ENCODE measurements at places on chromosomes 4 and X.

GRCh38 chrX:19293606-19294325, 50.0 kb upstream of the PDHA1 start:
- no peak for DNase-seq

DNA sequence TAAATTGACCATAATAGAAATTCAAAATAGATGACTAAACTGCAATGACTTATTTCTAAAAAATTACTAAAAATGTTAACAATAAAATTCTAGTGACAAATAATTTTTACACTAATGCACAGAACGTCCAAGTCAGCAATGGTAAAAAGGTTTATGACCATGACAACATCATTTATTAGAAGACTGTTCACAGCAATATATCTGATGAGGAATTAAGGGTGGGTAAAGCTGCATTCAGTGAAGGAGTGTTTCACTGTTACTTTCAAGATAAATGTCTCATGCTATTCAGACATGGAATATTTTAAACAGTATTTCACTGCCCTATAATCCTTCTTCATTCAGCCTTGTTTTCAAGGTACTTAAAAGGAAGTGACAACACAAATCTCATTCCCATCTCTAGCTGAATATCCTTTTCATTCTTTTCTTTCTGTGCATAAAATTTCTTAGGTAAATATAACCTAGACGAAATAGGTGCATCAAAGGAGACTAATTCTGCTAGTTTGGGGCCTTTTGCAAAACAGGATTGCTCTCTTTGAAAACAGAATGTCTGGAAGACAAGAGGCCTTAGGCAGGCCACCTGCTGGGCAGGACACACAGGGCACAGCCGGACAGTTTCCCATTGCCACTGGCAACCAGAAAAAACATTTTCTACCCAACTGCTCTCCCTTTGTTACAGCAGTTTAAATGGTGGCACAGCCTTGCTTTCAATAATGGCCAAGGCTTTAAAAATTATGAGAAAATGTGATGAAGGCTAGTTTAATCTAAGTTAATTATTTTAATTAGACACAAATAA, 600.3 kb downstream of the SPRY1 start:
- no peak for DNase-seq

GRCh38 chr4:169047956-169048355, 37.9 kb upstream of the CBR4 start:
- DNase-seq: no peak

- no peak for DNase-seq
Measured at GRCh38 chrX:74788545-74789086, 136.6 kb downstream of the NEXMIF start.

- DNase-seq: no peak
Measured at GRCh38 chrX:73876911-73877310, 313.9 kb downstream of the CHIC1 start.

- DNase-seq: no peak
Measured at GRCh38 chrX:86696951-86697350, 548.7 kb downstream of the DACH2 start.

GRCh38 chr4:122674371-122674770, 53.5 kb upstream of the IL21 start:
- no peak for DNase-seq

- DNase-seq: no peak
Measured at GRCh38 chr4:138209094-138209493, 33.1 kb downstream of the SLC7A11 start.

DNA sequence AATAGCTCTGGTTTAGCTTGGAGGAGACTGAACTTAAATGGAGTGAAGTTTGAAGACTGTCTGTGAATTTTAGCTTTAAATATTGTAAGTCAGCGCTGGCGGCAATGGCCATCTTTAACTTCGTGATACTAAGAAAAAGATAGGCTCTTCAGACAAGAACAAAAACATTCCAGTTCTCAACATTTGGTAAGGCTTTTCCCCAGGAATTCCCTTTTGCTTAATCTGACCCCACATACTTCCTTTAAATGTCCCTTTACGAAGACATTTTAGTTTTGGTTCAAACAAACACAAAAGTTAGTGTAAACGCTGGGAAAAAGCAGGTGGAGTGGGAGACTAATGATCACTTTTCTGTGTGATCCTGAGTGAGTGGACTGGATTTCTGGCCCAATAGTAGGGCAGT, 106.2 kb downstream of the MAML3 start:
- DNase-seq: no peak

GRCh38 chr4:114349543-114350175, 248.9 kb upstream of the UGT8 start:
- DNase-seq: no peak

DNA sequence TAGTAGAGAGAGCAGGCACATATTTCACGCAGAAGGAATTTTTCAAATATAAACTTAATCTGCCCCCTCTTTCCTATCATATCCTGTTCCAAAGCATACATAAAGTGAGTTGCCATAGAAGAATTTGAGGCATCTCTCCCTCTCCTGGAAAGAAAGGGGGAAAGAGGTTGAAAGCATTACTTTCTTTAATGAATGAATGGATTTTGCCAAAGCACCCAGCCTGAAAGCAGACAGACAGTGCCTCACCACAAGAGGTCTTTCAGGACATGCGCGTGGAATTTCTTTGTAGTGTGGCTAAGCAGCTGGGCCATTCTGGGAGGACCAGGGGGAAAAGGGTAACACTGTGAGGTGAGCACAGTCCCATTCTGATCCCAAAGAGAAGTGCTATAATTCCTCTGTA, 651.4 kb downstream of the IQCM start:
- no peak for DNase-seq

DNA sequence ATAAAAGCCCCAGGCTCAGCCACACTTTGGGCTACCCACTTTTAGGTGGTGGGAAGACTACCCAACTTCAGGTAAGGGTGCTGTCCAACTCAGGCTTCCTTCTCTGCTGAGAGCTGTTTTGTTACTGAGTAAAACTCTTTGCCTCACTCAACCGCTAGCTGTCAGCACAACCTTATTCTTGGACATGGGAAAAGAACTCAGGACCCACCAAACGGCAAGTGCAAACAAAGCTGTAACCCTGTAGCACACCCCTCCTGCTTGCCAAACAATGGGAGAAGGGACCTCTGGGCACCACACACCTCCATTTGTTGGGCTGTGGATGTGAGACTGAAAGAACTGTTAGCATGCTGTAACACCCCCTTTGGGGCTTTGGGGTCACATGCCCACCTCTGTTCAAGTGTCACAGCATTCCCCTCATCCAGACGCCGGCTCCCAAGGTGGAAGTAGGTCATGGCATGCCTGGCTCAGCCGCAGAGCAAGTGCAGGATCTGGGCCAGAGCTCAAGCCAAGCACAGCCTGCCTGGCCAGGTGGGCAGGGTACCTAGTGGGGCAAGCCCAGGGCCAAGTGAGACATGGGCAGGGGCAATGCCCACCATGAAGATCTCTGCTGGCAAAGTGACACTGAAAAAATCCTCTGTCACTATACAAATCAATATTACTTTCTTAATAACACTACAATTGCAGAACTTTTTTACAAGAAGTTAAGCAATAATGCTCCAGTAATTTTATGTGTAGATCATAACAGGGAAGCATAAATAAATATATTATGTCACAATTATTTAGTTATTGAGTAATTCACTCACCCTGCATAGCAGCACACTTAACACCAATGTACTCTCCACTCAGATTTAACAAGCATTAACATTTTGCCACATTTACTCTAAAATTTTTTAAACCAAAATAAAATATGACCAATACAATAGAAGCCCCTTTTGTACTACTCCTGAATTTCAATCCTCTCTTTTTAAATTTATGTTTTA, 107.2 kb downstream of the TBCK start:
- no peak for DNase-seq

DNA sequence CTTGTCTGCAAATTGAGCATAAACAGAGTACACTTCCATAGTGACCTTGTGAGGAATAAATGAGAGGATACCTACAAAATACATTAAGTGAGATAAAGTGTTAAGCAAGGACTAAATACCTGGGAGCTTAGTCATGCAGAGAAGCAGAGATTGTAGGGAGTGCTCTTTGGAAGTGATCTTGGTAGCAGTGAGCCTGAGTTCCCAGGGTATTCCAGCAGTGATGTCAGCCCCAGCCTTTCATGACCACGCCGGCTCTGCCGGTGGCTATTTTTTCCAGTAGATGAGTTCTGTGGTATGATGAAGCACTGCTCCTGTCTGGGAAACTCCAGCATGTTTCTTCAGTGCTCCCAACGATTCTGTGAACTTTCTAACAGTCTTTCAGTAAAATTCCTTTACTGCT, 391.5 kb upstream of the IGFBP7 start:
- DNase-seq: no peak
